GM23338 (cell line): ENCODE measurements at places on chromosomes 5 and 9. TPM values are rescaled to one million over a fixed set of nuclear protein-coding genes. Genes with fewer than 3 reads are reported as not detected.
A peak's percentile ranks its signal among the peaks of the same experiment; 100 is the strongest.

GRCh38 chr5:43638546-43638945, 35.6 kb downstream of the NNT start:
- no peak for DNase-seq

DNA sequence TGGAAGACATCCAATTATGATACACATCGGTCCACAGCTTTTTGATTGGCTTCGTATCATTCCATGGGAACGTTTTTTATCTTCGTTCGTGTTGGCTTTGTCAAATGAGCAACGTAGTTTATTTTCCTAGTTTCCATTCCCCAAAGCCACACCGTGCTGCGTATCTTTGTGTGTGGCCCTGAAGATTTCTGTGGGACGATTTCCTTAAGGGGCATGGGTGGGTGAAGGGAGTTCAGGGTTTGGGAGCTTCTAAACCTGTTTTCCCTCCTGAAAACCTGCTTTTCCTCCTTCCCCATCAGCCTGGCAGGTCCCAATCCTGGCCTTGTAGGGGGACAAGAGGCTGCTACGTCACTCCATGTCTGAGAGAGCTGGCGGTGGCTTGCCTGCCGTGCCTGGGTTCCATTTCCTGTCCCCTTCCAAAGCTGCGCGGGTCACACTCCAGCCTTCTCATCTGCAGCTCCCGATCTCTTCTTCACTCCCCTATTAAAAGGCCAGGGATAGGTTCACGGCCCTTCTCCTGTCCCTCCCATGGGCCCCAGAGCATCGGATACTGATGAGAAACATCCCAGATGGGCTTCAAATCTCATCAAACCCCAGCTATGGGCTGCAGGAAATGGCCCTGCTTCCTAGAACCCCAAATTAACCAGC, 23.5 kb upstream of the ASS1 start:
- no peak for DNase-seq

LRRC14B gene
- total RNA-seq: not detected in 2 replicates

- DNase-seq: peak; percentile 41
Measured at GRCh38 chr9:122016744-122017143, 76.4 kb downstream of the TTLL11 start.

GRCh38 chr5:77022511-77023417, 7.4 kb upstream of the AGGF1 start:
- DNase-seq: no peak

SLC6A7 gene
- total RNA-seq: not detected in 2 replicates

FAM151B gene
- 3.1 TPM in 1 of 2 replicates, not detected in the other for total RNA-seq
